ENCODE measurements at places on chromosomes 7 and 10.

- no peak for DNase-seq
Measured at GRCh38 chr7:88758381-88759229, 895 bp upstream of the ZNF804B start.

DNA sequence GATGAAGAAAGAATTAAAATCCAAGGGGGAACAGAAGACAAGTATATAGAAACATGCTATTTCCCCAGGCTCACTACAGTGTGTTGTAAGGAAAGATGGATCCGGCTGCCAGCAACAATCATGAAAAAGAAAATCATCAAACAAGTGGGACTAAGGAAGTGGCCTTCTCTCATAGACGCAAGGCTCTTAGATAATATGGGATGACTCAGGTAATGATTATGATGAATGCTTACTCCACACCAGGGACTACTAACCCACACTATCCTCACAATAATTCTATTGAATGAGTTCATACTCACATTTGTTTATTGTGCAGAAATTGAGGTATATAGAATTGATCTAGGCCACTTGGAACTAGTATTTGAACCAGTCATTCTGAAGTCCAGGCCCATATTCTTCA, 111.2 kb upstream of the BET1 start:
- no peak for DNase-seq

DNA sequence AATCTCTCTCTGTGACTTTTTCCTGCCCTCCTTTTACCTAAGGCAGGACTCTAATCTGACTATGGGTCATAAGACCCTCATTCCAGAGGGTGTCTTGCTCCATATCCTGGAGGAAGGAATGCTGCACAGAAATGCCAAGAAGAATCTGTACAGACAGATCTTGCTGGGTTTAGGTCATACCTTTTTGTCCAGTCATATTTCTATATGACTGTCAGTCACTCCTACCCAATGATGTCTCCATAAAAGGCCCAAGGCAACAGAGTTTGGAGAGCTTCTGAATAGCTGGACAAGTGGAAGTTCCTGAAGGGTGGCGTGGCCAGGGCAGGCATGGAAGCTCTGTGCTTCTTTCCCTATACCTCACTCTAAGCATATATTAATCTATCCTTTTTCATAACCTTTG, 47.5 kb downstream of the FEZF1 start:
- no peak for DNase-seq

GRCh38 chr10:88042160-88043100, 179.0 kb downstream of the PTEN start:
- DNase-seq = no peak

DNA sequence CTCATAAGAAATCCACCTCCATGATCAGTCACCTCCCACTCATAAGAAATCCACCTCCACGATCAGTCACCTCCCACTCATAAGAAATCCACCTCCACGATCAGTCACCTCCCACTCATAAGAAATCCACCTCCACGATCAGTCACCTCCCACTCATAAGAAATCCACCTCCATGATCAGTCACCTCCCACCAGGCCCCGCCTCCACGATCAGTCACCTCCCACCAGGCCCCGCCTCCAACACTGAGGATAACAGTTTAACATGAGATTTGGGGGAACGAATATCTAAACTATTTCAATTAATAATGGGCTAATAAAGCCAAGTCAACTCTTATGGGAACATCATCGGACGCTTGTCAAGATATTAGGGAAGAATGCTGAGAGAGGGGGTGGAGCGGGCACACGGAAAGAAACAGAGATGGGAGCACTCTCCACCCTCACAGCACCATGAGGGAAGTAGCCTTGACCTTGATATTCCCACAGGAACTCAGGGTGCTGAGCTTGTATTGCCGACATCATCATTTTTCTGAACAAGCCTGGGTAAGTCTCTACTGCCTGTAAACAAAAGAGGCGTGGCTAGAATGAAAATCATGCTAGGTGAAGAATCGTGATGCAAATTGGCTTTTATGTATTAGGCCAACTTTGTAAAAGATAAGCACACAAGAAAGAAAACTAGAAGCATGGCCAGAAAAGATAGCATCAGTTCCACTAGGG, 303.5 kb upstream of the KLF6 start:
- no peak for DNase-seq
